ENCODE measurements at places on chromosomes 7 and 10.

GRCh38 chr7:78055599-78055998, 257.0 kb downstream of the PHTF2 start:
- DNase-seq = no peak

DNA sequence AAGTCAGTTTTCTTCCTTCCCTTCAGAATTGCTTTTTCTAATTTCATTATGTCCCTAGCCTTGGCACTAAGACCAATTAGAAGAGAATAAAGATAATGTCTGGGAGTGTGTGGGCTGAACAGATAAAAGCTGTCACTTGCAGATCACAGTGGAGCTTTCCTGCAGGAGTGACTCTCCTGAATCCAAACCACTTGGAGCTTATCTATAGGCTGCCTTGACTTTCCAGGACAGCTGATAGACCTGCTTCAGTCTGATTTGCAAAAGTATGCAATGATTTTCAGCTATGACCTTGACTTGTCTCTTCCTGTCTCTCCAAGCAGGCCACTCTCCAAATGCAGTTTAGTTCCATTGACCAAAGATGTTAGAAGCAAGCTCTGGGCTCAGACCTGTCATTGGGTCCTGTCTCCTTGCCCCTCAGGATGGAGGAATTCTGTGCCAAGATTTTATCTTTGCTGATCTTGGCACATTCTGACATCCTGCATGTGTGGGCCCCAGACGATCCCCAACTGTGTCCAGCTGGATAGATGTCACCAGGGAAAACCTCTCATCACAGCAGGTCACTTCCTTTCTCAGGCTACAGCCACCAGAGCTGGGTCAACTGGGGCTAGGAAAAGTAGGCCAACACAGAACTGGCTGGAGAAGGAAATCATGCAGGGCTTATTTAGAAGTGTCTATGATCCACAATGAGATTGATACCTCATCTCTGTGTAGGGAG, 120.9 kb upstream of the ZNF438 start:
- no peak for DNase-seq

GRCh38 chr10:28199941-28200340, 102.9 kb downstream of the MPP7 start:
- no peak for DNase-seq

GRCh38 chr10:45439365-45439764, 65.3 kb downstream of the ALOX5 start:
- DNase-seq = no peak

DNA sequence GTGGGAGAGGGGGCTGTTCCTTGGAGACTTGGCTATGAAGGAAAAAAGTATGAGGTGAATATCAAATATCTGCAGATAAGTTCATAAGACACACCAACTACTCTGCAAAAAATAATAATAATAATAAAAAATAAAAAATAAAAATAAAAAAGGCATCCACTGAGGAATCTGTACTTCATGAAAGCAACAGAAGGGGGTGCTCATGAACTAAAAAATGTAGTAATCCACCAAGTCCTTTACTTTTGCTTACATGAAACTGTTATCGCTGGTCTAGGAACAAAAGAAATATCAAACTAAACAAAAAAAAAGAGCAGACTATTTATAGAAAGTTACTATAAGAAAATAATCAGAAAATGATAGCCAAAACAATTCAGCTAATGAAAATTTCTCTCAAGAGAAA, 579.0 kb downstream of the PHTF2 start:
- DNase-seq = no peak
